ENCODE measurements at places on chromosomes 12 and 14. TPM values are rescaled to one million over a fixed set of nuclear protein-coding genes. Genes with fewer than 3 reads are reported as not detected.

DNA sequence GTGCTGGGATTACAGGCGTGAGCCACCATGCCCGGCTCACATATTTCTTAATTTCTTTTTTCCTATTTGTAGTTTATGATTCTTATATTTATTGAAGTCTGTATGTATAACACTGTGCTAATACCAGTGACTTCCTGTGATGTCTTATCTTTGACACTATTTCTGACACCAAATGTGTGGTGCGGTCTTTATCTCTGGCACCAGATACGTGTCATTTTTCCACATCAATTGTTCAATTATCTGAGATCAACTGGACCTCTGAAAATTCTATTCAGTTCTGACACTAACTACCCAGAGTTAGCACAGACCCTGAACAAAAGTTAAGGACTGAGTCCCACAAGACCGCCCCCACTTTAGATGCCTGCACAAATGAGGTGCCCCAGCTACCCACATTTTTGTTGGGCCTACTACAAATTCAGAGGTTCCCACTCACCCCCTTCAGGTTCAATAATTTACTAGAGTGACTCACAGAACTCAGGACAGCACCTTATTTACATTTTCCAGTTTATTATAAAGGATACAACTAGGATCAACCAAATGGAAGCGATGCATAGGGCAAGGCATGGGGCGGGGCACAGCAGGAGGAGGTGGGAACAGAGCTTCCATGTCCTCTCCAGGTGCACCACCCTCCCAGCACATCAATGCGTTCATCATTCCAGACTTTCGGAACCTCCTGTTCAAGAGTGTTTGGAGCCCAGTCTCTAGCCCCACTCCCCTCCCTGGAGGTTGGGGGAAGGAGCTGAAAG, 11.6 kb upstream of the SRSF9 start:
- DNase-seq = no peak
- no peaks in the 10 kb centered on the region for H3K27me3 ChIP-seq

- no peak overlapping the region for H3K4me3 ChIP-seq
- H3K36me3 ChIP-seq = peaks cover 62% of the 10 kb centered on the region
- no peak for DNase-seq
These were observed 117.1 kb downstream of the KICS2 start for GRCh38 chr12:64105026-64105425.

DNA sequence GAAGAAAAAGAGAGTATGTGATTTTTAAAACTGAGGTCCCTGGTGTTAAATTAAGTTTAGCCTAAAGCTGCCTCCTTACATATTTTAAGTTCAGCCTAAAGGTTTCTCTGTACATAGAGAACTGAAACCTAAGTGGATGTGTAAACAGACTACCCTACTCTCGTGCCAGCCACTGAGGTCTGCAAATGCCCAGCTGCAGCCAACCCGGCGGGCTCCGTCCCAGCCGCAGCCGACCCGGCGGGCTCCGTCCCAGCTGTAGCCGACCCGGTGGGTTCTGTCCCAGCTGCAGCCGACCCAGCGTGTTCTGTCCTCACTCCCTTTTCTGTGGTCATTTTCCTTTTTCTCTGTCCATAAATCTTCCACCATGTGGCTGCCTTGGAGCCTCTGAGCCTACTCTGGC, 97.2 kb upstream of the SFSWAP start:
- no peaks in the 10 kb centered on the region for H3K4me1 ChIP-seq
- DNase-seq = no peak
- H3K4me3 ChIP-seq = no peak overlapping the region
- no peak overlapping the region for H3K27ac ChIP-seq
- H3K36me3 ChIP-seq = no peaks in the 10 kb centered on the region

DNA sequence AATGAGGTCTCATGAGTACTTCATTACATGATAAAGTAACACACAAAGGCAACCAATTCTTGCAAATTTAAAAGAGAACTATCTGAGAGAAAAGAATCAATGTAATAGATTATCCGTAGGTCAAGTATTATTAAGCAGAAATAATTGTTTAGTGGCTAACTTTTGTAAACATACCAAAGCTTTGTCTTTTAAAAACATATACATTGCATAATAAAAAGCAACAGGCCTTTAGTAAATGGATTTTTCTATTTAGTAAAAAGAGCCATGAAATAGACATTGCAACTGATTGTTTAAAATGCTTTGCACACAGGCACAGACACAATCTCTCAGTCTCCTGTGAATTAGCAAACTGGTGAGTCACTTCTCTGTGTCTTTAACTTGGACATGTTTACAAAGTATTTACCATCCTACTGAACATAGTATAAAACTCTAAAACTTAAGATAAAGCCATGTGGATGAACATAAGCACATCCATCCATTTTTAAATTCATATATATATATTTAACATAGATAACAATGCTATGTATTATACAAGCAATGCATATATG, 518.7 kb upstream of the MGAT4C start:
- no peak for DNase-seq
- H3K4me1 ChIP-seq = no peaks in the 10 kb centered on the region
- no peak overlapping the region for H3K4me3 ChIP-seq
- H3K27ac ChIP-seq = no peak overlapping the region
- no peaks in the 10 kb centered on the region for H3K27me3 ChIP-seq

DNA sequence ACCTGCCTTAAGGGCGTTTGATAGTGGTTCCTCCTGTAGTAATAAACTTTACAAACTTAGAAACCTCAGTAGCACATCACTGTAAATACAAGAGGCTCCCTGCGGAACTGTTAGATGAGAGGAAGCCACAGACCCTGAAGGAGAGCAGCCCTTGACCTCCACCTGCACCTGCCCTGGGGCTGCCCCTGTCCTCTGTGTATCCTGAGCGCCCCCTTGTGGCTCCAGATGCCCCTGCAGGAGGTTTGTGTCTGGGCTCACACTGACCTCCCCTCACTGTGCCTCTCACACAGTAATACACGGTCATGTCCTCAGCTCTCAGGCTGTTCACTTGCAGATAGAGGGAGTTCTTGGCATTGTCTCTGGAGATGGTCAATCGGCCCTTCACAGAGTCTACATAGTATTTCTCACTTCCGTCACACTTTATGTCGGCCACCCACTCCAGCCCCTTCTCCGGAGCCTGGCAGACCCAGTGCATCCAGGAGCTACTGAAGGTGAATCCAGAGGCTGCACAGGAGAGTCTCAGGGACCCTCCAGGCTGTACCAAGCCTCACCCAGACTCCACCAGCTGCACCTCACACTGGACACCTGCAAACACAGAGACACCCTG, 1059.8 kb downstream of the TMEM121 start:
- no peaks in the 10 kb centered on the region for H3K36me3 ChIP-seq
- H3K27me3 ChIP-seq = peaks cover 15% of the 10 kb centered on the region
- H3K27ac ChIP-seq = no peak overlapping the region
- H3K4me1 ChIP-seq = no peaks in the 10 kb centered on the region
- no peak overlapping the region for H3K4me3 ChIP-seq
- DNase-seq = no peak

DNA sequence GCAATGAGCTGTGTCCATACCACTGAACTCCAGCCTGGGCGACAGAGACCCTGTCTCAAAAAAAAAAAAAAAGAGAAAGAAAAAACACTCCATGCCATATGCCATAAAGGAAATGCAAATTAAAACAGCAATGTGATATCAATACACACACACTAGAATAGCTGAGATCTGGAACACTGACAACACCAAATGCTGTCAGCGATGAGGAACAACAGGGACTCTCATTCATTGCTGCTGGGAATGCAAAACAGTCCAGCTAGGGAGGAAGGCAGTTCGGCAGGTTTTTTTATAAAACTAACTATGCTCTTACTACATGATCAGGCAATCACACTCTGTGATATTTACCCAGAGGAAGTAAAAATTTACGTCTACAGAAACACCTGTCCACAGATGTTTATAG, 3.4 kb upstream of the ABCB9 start:
- DNase-seq = no peak
- no peaks in the 10 kb centered on the region for H3K27me3 ChIP-seq

GPRC5D gene
- total RNA-seq = not detected

ANKRD52 gene
- 62.8 TPM for total RNA-seq

Data from PC-9 (cell line).